ENCODE measurements at places on chromosomes 2 and 18. TPM values are rescaled to one million over a fixed set of nuclear protein-coding genes. Genes with fewer than 3 reads are reported as not detected.

Gene PTPN18
- 59.0 TPM for total RNA-seq

Gene ANKAR
- 9.0 TPM for total RNA-seq

Gene IMP4
- 45.6 TPM for total RNA-seq

Gene CYBRD1
- 229 TPM for total RNA-seq

Gene C2orf66
- not detected for total RNA-seq

Gene MATN3
- 4.9 TPM for total RNA-seq

DNA sequence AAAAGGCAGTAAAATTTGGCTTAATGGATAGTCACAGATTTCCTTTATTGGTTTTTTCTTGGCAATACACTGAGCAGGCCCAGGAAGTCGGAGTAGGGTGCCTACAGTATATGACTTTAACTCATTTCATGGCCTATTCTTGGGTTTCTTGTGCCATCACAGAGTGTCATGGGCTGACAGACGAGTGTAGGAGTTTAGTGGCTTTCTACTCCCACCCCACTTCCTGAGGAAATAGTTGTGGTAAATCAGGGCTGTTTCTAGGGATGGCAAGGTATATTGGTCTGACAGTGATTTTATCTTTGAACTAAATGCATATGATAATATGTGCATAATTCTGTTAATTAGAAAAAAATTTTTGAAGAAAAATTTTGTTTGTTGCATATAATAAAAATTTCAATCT, 100.1 kb downstream of the PLCL1 start:
- DNase-seq, result no peak
- H3K4me3 ChIP-seq, result no peak overlapping the region
- H3K27ac ChIP-seq, result no peak overlapping the region
- H3K27me3 ChIP-seq, result no peaks in the 10 kb centered on the region
- H3K36me3 ChIP-seq, result no peaks in the 10 kb centered on the region

DNA sequence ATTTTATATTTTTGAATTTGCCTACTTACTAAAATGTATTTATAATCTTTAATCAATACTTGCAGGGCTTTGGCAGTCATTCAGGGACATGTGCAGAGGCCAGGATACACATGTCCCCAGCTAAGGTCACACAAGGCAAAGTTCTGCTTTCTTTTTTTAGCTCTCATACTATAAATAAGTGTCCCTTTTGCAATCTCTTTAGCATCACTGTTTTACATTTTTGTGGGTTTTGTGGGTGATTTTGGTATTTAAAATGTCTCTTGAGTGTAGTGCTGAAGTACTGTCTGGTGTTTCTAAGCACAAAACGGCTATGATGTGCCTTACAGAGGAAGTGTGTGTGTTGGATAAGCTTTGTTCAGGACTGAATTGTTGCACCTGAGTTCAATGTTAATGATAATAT, 309.0 kb upstream of the GULP1 start:
- DNase-seq, result no peak
- no peak overlapping the region for H3K27ac ChIP-seq
- H3K4me3 ChIP-seq, result no peak overlapping the region
